ENCODE measurements at places on chromosomes 5 and 9. TPM values are rescaled to one million over a fixed set of nuclear protein-coding genes. Genes with fewer than 3 reads are reported as not detected.

GRCh38 chr9:136527721-136528710 is 17.8 kb downstream of the NOTCH1 start:
- peak; percentile 52 for DNase-seq

GRCh38 chr5:71748360-71748759 is 29.3 kb downstream of the CARTPT start:
- no peak for DNase-seq

GRCh38 chr9:21567926-21568325 is 85.8 kb upstream of the IFNE start:
- no peak for DNase-seq

DNA sequence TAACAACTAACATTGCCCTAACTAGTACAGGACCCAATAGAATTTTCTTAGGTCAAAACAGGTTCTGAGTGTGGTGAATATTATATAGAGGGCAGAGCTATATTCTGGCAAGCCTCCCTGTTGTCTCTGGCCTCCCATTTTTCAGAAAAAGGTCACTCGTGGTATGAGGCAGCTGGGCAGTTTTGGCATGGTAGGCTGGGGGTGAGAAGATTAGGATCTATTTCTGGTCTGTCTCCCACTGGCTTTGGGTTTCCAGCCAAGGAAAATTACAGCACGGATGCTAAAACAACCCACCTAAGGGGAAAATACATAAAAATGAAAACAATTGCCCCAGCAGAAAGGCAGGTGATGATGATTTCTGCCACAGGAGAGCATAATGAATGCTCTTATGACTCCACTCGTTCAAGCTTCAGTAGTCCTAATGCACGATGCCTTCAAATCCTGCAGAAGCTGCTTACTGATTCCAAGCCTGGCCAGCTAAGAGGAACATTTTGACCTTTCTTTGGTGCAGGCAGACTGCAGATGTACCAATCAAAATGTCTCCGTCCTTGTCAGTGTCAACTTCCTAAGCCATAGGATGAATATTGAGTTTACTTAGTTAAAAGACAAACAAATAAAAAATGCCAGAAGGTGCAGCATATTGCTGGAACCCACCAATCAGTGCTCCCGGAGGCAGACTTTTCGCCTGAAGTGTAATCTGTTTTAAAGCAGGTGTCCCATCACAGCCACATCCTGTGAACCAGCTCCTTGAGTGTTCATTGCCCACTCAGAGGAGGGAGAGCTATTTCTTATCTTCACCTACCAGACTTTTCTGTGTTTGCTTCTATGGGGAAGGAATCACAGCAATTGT is 435.4 kb downstream of the ZSWIM6 start:
- no peak for DNase-seq

SLC36A3 gene
- total RNA-seq = not detected

DNA sequence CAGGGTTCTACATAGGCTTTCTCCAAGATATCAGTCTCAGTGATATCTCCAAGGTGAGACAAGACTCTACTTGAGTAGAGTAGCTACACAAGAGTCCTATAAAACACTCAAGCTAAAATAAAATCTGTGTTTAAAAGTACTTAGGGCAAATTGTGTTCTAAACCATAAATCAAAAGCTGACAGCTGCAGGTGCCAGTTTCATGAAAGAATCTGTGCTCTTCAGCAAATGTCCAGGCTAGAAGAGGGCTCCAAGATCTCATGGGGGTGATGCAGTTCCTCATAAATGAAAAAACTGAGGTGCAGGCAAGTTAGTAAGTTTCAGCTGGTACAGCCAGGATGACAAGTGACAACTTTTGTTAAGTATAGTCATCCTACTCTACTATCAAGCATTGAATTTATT is 142.8 kb upstream of the TNPO1 start:
- no peak for DNase-seq

GRCh38 chr9:101675341-101675740 is 63.1 kb downstream of the GRIN3A start:
- DNase-seq = no peak

GRCh38 chr5:179176571-179177230 is 116.5 kb downstream of the ZNF354C start:
- no peak for DNase-seq

NR5A1 gene
- total RNA-seq = not detected

FOXE1 gene
- total RNA-seq = not detected

DNA sequence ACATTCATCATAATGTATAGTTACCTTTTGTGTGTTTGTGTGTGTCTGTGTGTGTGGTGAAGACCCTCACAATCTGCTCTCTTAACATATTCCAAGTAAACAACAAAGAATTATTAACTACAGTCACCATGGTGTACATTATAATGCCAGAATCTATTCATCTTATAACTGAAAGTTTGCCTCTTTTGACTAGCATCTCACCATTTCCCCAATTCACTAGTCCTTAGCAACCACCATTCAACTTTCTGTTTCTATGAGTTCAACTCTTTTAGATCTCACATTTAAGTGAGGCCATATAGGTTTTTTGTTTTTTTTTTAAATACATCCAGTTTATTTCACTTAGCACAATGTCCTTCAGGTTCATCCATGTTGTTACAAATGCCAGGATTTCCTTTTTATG is 83.6 kb downstream of the SMC2 start:
- no peak for DNase-seq

LCN1 gene
- 0.47 TPM for total RNA-seq

C9 gene
- not detected for total RNA-seq

Data from A172 (cell line).